ENCODE measurements at places on chromosomes 3 and 15.

DNA sequence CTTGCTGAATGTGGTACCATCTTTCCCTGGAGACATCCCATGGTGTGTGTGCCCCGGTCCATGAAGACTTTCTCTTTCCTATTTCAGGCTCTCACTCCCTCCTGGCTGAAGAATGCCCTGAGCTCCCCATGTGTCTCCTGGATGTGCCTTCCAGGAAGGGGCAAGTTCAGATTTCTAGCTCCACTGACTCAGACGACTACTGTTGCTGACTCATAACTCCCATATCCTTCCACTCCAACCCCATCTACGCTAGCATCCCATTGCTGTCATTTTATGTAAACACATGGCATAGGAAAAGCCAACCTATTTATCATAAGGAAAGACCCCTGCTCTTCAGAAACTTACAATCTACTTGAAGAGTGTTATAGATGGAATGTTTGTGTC lies 95.0 kb downstream of the ADCY5 start:
- no peak for DNase-seq

DNA sequence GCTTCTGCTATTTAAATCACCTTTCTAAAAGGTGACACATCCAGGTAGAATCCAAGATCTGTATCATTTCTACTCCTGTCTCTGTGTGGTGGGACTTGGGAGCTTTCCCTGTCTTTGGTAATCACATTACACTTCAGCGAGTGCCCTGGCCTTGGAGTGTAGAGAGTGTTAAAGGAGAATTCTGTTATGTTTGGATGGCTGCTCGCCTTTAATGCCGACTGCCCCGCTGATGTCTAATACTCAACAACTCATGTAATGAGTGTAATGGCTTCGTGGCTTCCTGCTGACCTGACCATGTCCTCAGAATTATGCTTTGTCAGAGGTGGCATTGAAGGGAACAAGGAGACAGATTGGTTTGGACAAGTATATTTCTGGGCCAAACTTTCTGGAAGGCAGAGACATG lies 66.3 kb upstream of the LRTM1 start:
- DNase-seq, result no peak

GRCh38 chr15:66025972-66026371 lies 156.7 kb downstream of the RAB11A start:
- DNase-seq, result no peak

DNA sequence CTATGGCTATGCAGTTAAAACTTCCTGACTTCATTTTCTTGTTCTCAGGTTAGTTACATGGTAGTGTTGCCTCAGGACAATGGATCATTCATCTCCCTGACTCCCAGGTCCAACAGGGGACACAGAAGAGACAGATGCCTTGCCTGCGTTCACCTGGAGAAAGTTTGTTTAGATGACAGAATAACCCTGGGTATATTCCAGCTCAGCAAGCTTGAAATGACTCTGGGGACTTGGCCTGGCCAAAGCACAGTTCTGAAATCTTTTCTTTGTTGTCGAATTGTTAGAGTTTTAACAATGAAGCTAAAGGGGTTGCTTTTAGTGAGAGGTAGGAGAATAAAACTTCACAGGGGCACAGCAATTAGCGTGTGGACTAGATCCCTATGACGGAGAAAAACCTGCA lies 206.1 kb downstream of the PDZRN3 start:
- DNase-seq, result no peak

- no peak for DNase-seq
Measured at GRCh38 chr3:17091910-17092582, 207.3 kb downstream of the PLCL2 start.

- DNase-seq, result no peak
Measured at GRCh38 chr3:187954873-187955586, 198.9 kb upstream of the LPP start.

DNA sequence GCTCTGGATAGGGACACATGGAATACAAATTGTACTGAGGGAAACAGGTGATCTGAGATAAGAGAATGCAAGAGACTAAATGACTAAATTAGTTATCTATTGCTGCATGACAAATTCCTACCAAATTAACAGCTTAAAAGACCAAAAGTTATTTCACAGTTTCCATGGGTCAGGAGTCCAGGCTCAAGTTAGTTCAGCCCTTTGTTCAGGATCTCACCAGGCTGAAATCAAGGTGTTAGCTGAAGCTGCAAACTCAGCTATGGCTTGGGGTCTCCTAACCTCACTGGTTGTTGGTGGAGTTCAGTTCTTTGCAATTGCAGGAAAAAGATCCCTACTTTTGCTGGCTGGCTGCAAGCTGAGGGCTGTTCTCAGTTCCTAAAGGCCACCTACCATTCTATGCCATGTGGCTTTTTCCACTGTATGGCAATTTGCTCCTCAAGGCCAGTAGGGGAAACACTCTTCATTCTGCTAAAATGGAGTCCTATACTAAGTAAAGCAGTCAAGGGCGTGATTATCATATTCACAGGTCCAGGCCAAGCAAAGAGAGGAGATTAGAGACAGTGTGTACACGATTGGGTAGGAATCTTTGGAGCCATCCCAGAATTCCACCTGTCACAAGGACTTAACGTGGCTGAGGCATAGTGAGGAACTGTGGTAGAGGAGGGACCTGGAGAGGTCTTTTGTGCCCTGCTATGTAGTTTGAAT lies 53.7 kb downstream of the THRB start:
- DNase-seq, result no peak

- no peak for DNase-seq
Measured at GRCh38 chr3:129558772-129559564, 16.0 kb downstream of the H1-8 start.

- peak; percentile 25 for DNase-seq
Measured at GRCh38 chr3:108090049-108090700, 656 bp downstream of the CD47 start.

GRCh38 chr15:51828621-51829375 lies 655 bp upstream of the TMOD3 start:
- no peak for DNase-seq

DNA sequence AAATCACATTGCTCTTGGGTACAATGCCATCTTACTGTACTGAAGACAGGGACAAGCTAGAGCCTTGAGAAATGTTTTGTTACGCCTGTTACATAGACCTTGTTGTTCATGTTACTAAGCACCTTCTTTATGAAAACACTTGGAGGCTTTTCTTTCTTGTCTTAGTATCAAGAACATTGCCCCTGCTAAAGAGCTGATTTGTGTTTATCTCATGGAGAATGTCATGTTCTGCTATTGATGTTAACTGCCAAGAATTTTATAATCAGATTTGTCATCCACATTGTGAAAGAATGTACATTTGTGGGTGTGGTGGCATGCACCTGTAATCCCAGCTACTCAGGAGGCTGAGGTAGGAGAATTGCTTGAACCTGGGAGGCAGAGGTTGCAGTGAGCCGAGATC lies 431.3 kb upstream of the MDFIC2 start:
- no peak for DNase-seq

DNA sequence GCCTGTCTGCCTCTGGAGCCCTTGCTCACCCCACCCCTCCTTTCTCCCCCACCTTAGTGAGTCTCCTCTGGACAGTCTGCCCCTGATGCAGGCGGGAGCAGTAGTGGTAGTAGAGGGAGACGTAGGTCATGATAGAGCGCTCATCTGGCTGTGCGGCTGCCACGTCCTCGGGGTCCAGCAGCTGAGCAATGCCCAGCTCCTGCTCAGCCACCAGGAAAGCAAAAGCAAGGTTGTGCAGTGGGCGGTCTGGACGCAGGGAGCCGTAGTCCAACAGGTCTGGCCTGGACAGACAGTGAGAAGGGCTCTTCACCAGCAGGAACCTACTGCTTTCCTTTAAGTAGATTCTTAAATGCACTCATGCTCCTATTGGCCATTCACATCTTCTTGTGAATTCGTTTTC lies 6.7 kb downstream of the SPTBN5 start:
- DNase-seq, result no peak

GRCh38 chr15:29867241-29868000 lies 45.2 kb upstream of the TJP1 start:
- DNase-seq, result no peak

DNA sequence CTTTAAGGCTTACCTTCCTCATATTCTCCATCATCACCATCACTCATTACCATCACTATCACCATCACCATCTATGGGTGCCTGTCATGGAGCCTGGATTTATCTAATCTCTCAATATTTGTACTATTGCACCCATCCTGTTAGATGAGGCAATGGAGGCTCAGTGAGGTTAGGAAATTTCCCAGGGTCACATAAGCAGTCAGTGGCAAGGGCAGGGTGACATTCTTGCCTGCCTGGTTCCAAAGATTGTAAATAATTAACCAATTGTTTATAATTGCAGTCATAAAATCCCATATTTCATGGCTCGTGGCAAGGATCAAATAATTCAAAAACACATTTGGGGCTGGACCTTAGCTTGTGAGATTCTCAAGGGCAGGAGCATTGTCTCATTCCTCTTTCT lies 55.2 kb downstream of the MGLL start:
- no peak for DNase-seq

DNA sequence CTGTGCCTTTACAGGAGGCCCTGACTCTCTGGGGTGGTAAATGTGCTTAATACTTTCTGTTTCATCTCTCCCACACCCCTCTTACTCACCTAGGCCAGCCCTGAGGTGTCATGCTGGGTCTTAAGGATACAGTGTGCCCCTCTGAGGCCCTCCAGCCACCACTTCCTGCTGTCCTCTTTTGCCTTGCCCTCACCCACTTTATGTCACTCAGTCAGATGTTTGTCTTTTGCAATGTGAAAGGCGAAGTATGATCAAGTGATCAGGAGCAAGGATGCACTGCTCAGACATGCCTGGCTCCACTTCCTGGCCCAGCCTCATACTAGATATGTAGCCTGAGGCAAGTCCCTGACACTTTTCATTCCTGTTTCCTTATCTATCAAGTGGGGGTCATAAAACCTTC lies 339.0 kb upstream of the NR2E3 start:
- no peak for DNase-seq

GRCh38 chr15:71545223-71545760 lies 265.1 kb upstream of the NR2E3 start:
- no peak for DNase-seq

DNA sequence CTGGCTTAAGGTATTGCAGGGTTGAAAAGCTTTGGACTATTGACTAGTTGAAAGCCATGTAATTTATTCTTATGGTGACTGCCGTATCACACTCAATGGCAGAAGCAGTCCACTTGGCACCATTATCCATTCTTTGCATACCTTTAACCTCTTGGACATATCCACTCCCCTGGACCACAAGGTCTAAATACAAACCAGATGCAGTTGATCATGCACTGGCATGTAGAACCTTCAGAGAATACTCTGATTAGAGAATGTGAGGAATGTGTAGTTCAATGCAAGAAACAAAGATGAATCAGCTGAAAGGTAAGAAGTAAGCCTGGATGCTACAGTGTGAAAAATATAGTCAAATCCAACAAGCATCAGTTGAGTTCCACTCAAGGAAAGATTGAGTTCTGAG lies 93.1 kb downstream of the FRMD5 start:
- DNase-seq, result no peak

DNA sequence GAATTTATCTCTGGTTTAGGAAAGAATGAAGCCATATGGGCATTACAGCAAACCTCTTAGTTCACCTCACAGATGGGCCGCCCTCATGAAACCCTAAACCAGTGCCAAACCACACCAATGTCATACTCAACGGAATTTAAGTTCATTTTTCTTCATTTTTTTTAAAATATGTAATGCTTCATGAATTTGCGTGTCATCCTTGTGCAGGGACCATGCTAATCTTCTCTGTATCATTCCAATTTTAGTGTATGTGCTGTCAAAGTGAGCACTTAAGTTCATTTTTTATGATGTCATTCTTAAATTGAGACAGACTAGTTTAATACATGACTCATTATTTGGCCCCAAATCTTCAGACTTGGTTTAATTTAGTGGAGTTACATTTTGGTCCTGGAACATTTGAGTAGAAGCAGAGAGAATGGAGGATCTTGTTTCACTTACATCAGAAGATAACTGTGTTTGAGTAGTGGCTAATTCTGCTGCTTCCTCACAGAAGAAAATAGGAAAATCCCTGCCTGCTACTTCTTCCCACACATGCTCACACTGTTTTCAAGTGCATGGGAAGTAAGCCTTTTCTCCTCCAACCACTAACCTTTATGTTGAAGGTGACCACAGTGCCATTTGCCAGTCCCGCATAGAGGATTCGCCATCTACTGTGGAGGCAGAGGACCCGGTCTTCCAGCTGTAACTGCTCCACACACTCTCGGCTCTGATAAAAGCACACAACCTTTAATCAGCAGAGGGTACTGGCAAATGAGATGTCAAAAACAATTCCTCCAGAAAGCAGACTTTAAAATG lies 63.3 kb downstream of the ZNF106 start:
- no peak for DNase-seq

GRCh38 chr3:45191924-45192417 lies 34.1 kb downstream of the TMEM158 start:
- no peak for DNase-seq

DNA sequence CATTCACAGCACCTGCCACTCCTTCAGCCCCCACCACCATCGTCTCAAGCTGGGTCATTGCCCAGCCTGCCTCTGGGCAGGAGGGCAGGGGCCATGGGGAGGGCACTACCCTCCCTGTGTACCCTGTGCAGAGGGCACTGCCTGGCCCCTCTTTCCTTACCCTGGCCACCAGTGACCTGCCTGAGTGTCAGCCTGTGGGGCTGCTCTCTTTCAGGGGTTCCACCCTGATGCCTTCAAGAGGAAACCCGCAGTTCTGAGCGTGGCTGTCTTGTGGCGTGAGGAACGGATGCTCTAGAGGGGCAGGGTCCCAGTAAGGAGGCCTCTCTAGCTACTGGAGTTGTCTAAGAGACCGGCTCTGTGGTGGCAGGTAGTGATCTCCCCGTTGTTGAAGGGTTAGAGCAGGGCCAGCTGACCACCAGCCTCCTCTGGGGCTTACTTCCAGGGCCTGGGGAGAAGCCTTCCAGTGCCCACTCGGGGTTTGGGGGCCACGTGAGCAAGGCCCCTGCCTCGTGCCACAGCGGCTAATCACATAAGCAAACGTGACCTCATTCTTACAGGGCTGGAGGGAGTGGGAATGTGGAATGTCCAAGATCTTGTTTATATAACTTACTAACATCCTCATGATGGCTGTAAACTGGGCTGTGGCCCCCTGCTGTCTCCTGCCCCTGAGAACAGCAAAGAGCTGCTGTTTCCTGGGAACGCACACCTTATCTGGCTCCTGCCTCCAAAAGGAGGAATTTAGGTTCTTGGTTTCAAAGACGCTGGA lies 31.4 kb upstream of the SEC13 start:
- DNase-seq, result no peak
